ENCODE measurements at places on chromosomes 2 and 18.

DNA sequence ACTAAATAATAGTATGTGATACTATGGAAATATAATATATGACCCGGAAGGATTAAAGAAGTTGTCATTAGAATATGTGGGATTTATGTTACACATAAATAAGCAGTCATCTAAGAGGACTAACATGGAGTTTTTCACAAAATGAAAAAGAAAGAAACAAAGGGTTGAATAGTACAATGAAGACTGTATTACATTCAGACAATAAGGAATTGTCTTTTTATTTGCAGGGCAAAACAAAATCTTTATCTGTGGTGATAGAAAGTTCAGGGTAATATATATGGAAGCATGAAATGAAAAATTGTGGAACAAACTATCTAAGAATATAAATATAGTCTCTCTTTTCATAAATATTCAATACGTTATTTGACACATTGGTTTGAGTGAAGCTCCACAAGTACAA lies 5.8 kb downstream of the ERMN start:
- DNase-seq: no peak

DNA sequence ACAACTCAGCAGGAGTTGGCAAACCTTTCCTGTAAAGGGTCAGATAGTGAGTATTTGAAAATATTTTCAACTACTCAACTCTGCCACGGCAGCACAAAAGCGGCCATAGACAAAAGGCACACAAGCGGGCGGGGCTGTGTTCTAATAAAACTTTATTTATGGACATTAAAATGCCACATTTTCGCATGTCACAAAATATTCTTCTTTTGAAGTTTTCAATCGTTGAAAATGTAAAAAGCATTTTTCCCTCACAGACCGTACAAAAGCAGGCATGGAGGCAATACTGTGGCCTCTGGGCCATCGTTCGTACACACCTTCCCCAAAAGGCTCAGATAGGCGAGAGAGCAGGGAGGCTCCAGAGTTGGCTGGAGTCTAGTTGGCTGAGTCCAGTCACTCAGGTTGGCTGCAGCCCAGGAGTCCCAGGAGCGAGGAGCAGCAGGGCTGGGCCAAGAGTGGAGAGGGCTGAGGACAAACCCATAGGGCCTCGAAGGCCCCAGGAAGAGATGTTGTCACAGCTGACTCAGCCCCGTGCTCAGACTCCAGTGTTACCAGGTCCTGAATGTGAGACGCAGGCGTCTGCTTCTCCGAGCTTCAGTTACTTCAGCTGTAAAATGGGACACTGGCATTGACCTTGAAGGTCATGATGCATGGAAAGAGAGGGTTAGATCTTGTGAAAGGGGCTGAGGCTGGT lies 42.5 kb downstream of the SDC1 start:
- no peak for DNase-seq

GRCh38 chr2:139790136-139790535 lies 1009.9 kb upstream of the NXPH2 start:
- DNase-seq: no peak

DNA sequence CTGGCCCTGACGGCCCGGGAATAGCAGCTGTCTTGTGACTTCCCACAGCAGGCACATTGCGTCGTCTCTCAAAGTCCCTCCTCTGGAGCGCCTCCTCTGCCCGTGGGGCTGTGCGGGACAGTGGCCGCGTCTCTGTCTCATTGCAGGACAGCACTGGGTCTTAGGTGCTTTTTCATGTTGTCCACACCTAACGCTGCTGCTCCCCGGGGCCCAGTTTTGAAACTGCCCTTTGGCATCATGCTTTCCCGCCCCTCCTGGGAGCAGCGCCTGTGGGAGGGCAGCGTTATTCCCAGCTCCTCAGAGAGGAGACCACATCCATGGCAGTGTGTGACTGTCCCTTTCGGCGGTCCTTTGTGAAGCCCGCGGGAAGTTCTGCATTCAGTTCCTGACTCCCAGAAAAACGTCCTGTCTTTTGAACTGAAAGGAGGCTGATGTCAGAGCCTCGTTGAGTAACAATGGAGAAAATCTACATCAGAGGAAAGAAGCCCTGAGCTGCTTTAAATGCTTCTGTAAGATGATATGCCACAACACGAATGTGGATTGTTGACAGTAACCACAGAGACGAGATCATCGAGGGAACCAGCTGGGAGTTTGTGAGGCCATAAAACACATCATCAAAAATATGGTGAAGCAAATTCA lies 226.0 kb downstream of the FAM210A start:
- DNase-seq: no peak

DNA sequence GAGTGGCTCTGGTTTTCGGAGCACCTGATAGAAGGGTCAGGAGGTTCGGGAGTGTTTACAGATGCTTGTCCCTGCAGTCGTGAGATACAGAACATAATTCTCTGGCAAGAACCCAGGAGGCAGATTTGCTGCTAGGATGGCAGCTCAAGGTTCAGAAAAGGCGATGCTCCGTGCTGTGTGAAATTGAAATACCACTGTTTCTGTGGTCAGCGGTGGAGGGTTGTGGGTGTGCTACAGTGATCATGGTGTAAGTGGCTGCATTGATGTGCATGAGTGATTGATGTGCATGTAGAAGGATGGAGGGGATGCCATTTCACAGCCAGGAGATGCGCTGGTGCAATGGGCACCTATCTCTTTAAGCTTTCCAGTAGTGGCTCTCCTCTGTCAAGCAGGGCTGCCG lies 322.1 kb downstream of the GALR1 start:
- no peak for DNase-seq

DNA sequence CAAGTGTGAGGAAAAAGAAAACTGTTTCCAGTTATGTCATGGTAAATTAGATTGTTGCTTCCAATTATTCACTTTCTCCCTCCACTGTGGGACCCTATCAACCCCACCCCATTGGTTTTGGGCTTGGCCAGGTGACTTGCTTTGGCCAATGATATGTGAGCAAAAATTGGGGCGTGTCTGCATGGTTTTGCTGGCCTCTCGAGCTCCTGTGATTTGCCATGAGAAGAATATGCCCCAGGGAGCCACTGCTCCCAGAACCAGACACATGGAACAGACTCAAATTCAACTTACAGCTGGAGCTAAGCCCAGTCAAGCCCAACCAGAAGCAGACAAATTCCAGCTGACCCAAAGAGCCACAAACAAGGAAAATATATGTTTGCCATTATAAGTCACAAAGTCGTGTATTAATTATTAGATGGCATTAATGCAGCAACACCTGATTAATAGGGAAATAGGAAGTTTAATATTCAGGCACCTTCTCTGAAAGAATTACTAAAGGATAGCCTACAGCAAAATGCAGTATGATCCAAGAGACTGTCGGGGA lies 248.9 kb downstream of the ANAPC1 start:
- DNase-seq: no peak

DNA sequence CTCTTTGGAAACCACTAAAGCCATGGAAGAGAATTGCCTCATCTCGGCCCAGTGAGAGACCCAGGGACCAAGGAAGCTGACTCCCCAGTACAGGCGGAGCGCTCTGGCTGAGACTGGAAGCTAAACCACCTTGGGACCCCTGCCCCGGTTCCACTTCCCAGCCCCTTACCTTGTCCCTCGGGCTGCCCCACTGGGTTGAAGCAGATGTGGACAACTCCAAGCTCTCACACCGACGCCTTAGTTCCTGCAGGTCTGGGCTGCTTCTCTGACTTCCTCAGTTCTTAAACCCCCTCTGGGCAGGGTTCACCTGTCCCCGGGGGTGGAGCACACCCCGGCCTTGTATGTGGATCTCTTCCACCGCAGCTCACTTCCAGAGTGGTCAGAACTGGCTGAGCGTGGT lies 266.2 kb downstream of the PHLPP1 start:
- DNase-seq: no peak

- DNase-seq: peak; percentile 61
Measured at GRCh38 chr18:63131106-63131958, 188.2 kb downstream of the BCL2 start.

DNA sequence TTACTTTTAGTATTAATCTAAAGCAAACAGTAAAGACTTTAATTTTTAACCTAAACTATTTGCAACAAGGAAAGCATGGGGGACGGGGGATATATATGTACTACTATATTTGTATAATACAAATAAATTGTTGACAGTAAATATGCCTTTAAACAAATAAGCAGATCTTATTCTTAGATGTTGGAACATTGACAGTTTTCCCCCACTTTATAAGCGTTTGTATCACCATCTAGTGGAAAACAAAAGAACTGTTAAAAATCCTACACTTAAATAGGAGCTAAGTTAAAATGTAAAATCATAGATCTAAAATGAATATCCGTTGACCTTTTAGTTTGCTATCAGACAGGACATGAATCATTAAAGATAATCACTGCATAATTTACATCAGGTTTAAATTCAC lies 50.0 kb downstream of the RBBP8 start:
- DNase-seq: no peak

GRCh38 chr2:38156436-38156835 lies 80.5 kb upstream of the CYP1B1 start:
- no peak for DNase-seq

DNA sequence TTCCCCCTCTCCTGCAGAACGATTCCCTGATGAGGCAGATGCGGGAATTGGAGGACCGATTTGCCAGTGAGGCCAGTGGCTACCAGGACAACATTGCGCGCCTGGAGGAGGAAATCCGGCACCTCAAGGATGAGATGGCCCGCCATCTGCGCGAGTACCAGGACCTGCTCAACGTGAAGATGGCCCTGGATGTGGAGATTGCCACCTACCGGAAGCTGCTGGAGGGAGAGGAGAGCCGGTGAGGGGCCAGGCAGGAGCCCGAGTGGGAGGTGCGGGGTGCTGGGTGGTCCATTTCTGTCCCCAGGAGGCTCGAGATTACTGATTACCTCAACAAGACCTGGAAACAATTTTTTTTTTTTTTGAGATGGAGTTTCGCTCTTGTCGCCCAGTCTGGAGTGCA lies 3.1 kb downstream of the DES start:
- no peak for DNase-seq

GRCh38 chr18:3649633-3650426 lies 199.9 kb downstream of the TGIF1 start:
- DNase-seq: no peak

DNA sequence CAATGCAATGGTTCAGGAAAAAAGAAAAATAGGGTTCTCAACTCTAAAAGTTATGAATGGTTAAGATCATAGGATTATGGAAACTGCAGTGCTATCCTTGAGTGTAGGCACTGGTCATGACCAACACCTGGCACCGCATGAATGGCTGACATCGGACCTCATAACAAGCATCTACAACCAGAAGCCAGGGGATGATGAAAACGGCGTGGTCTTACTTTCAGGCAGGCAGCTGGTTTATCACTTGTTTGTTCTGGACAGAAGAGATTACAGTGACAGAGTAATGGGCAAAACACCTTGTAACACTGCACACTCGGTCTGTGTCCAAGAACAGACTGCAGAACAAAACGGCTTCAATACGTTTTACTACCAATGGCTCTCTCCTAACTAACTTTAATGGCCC lies 132.8 kb downstream of the STK39 start:
- DNase-seq: no peak

GRCh38 chr18:77373730-77374445 lies 124.2 kb downstream of the GALR1 start:
- no peak for DNase-seq

DNA sequence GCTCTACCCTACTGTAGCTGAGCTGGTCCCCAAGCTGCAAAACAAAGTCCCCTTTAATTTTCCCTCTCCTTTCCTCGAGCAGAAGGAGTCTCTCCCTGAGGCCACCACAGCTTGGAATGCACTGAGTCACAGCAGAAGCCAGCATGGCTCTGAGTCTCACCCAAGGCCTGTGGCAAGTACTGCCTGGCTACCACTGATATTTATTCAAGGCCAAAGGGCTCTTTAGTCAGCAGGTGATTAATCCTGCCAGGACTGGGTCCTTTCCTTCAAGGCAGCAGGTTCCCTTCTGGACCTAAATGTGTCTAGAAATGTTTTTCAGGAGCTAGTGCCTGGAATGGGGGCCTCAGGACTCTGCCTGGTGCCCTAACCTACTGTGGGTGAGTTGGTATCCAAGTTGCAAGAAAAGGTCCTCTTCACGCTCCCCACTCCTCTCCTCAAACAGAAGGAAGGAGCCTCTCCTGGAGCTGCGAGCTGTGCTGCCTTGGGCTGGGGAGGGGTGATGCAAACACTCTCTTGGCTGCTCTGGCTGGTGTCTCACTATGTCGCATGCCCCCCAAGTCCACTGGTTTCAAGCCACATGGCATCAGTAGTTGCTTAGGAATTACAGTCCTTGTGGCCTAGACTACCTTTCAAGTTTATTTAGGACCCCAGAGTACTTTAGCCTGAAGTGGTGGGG lies 53.4 kb downstream of the CD28 start:
- no peak for DNase-seq

- DNase-seq: no peak
Measured at GRCh38 chr2:192645811-192646598, 451.3 kb upstream of the TMEFF2 start.

DNA sequence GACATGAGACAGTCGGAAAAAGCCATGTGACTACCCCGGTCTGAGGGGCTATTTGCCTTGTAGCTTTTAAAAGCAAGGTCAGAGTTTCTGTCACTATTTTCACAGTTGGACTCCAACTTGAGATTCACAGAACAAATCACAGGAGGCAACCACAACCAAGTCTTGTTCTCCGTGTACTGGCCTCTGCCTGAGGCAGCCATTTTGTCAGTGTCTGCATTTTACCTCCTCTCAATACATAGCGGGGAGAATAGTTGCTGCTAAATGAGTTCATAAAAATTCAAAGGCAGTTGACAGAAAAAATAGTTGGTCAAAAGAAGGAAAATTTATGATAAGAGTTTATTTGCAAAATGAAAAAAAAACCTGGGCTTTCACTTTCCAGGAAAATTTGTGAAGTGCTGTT lies 501.4 kb downstream of the CCDC85A start:
- DNase-seq: no peak

- no peak for DNase-seq
Measured at GRCh38 chr2:78718024-78718423, 307.5 kb upstream of the REG3G start.

- no peak for DNase-seq
Measured at GRCh38 chr2:114812261-114812660, 369.8 kb downstream of the DPP10 start.

DNA sequence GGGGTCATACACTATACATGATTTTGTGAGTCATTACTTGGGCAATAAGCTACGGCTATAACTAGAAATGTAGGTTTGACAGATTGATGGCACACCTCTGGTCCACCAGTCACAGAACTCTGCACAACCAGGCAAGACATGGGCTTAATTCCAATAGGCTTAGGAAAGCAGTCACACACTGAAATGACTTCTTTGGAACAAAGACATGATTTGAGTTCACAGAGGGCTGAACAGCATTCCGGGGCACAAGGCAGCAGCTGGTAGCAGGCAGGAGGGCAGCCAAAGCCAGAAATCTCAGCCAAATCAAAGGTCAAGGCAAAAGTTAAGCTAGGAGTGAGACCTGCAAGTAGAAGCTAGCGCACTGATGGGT lies 27.4 kb downstream of the FABP1 start:
- no peak for DNase-seq

DNA sequence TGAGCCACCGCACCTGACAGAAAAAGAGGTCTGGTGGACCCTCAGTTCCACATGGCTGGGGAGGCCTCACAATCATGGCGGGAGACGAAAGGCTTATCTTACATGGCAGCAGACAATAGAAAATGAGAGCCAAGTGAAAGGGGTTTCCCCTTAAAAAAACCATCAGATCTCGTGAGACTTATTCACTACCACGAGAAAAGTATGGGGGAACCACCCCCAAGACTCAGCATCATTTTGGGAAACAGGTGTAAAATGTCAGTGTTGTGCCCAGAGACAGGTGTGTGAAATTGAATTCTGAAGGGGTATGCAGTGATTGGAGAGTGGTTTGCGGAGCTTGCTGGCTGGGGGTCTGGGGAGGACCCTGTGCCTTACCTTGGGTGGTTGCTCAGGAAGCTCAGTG lies 4.6 kb upstream of the D2HGDH start:
- no peak for DNase-seq

Measured in stimulated activated CD8-positive, alpha-beta memory T cell treated with anti-CD3 and anti-CD28 coated beads, Interleukin-4, amount 100 ng/mL, for 48 hours (primary cell).